Body of pancreas (tissue), 4 donors: ENCODE measurements at places on chromosomes 7 and 10. TPM values are rescaled to one million over a fixed set of nuclear protein-coding genes. Genes with fewer than 3 reads are reported as not detected.
A peak's percentile ranks its signal among the peaks of the same experiment; 100 is the strongest.

DNA sequence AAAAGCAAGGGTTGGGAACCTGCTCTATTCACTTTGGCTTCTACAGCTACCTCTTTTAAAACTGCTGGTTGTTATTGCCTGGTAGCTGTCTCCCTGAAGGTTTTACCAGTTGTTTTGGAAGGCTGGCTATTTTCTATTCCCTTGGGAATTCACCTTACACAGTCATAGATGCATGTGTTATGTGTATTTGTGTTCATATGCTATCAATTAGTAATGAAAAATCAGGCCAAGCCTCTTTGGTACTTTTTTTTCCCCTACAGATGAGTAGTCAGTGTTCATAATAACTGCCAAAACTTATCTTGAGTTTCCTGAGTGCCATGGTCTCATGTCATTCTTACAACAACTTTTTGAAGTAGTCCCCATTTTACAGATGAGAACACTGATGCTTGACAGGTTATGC lies 738.0 kb upstream of the GALNT17 start:
- DNase-seq, result no peak

- DNase-seq, result no peak
Measured at GRCh38 chr7:131424219-131424822, 96.6 kb downstream of the MKLN1 start.

GRCh38 chr7:67566101-67566500 lies 569.5 kb downstream of the TYW1 start:
- DNase-seq, result no peak

DNA sequence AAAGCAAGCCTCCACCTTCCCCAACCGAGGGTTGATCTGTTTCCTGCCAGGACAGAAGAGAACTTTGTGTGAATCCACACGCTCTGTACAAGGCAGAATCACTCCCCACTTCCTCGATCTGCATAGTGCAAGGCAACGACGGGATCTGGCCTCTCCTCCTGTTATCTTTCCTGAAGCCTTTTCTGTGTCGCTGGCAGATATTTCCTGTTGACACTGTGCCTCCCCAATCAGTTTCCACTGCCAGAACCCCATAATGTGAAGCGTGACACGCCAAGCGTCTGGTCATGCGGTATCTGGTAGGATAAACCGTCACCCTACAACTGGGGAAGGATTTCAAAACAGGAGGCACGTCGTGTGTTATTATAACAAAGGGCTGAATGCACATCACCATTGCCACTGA lies 57.2 kb downstream of the FAM171A1 start:
- DNase-seq, result no peak

GRCh38 chr7:133514551-133514950 lies 261.7 kb downstream of the EXOC4 start:
- no peak for DNase-seq

DNA sequence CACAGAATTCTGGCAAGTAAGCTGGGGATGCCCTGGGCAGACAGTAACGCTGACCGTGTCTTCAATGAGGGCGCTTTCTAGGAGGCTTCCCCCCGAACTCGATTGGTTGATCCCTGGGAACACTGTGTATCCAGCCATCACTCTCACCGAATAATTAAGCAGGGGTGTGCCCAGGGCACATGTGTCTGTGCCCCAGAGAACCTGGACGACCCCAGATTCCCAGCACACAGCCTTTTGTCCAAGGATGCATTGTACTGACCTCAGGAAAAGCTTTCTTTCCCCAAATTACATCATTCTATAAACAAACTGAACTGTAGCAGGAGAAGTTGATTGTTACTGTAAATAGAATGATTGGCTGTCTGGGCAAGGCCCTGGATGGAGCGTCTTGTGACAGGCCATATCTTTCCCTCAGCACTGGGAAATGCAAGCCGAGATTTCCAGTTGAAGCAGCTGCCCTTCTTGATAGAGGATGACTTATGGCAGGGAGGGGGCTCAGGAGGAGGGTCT lies 6.6 kb upstream of the DEPP1 start:
- DNase-seq, result peak; percentile 59

GRCh38 chr10:11884706-11885423 lies 61.7 kb downstream of the PROSER2 start:
- no peak for DNase-seq

DNA sequence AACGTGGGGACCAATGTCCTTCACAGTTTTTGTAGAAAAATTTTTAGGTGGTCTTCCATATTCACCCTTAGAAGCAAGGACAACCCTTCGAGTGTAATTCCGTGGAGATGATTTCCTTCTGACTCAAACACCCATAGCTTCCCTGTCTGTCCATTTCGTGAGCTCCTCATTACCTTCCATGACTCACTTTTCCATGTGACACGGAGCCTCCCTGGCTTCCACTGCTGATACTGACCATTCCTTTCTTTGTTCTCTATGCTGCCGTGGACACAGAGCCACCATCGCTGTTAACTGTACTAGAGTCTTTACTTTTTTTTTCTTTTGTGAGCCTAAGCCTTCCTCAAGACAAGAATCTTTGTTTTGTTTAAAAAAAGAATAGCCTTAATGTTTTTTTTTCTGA lies 12.5 kb upstream of the ARMS2 start:
- DNase-seq, result no peak

DNA sequence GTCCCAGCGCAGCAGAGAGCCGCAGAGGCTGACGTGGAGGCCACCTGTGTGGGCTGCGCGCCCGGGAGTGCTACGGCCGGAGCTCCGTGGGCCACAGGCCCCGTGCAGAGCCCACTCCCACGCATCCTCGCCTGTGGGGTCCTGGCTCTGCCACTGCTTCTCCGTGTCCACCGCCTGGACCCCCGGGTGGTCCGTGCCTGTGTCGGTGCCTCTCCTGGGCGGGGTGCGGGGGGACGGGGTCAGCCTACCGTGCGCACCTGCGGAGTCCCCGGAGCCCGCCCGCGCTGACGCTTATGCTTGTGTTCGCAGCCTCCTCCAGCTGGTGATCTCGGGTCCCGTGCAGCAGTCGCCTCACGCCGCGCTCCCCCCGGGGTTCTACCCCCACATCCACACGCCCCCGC lies 7.8 kb upstream of the ZNF853 start:
- DNase-seq, result no peak

- DNase-seq, result no peak
Measured at GRCh38 chr7:111086532-111086931, 4.4 kb upstream of the LRRN3 start.

- no peak for DNase-seq
Measured at GRCh38 chr10:89670926-89671325, 25.9 kb upstream of the PANK1 start.

GRCh38 chr10:98748298-98748697 lies 301.6 kb upstream of the HPS1 start:
- no peak for DNase-seq

DNA sequence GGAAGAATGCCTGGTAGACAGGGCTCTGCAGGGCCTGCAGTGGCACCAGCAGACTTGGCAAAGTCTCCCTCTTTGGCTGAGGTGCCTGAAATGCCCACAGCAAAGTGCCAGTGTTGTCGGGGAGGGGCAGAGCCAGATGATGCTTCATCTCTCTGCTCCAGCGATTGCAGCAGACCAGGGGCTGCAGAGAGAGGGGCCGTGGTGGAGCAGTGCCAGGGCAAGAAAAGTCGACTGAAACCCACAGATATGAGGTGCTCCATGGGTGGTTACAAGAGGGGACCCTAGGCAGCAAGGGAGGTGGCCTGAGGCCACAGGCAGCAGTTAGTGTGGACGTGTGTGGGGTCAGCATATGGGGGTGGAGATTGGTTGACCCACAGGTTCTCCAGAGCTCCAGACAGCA lies 123.5 kb upstream of the SHH start:
- DNase-seq, result no peak

GRCh38 chr10:95237376-95238170 lies 43.5 kb downstream of the ACSM6 start:
- no peak for DNase-seq

- peak; percentile 58 for DNase-seq
Measured at GRCh38 chr10:49679480-49679893, at the start of gene C10orf53. C10orf53 (plus strand) TSS chr10:49679651; CDS start chr10:49679698, 47 bp downstream.

DNA sequence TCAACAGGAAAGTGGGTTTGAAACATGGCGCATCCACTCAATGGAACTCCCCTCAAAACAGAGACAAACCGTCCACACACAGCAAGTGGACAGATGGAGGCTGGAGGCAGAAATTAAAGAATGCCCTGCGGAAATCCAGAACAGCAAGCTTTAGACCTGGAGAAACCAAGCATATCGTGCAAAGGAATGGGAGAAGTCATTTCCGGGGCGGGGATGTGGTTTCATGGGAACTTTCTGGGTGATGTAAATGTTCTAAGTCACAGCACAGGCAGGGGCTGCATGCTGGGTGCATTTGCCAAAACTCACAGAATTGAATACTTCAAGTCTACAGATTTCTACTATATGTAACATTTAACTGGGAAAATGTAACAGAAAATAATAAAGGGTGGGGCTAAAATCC lies 213.0 kb downstream of the PTPRN2 start:
- DNase-seq, result no peak

DNA sequence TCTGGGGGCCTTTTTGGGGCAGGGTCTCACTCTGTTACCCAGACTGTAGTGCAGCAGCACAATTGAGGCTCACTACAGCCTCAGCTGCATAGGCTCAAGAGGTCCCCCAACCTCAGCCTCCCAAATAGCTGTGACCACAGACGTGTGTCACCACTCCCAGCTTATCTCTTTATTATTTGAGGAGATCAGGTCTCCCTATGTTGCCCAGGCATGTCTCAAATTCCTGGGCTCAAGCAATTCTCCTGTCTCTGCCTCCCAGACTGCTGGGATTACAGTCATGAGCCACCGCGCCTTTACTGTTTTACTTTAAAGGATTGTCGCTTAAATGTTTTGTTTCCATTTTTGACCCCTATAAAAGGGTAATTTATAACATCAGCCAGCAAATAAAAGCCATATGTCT lies 502.6 kb upstream of the AUTS2 start:
- DNase-seq, result no peak

- no peak for DNase-seq
Measured at GRCh38 chr7:101729241-101729883, 88.1 kb upstream of the CUX1 start.

OR9A2 gene
- total RNA-seq, result not detected

SEM1 gene
- 19.7 TPM for total RNA-seq

GIMAP4 gene
- 13.0 TPM for total RNA-seq

EVX1 gene
- not detected for total RNA-seq

CUTC gene
- 14.8 TPM for total RNA-seq

LDB1 gene
- total RNA-seq, result 17.1 TPM

VIPR2 gene
- total RNA-seq, result 10.9 TPM

FRMD4A gene
- 18.9 TPM for total RNA-seq

CARD11 gene
- 2.0 TPM for total RNA-seq
